CD4-positive, alpha-beta T cell (primary cell): ENCODE measurements at places on chromosomes 6 and 20.

DNA sequence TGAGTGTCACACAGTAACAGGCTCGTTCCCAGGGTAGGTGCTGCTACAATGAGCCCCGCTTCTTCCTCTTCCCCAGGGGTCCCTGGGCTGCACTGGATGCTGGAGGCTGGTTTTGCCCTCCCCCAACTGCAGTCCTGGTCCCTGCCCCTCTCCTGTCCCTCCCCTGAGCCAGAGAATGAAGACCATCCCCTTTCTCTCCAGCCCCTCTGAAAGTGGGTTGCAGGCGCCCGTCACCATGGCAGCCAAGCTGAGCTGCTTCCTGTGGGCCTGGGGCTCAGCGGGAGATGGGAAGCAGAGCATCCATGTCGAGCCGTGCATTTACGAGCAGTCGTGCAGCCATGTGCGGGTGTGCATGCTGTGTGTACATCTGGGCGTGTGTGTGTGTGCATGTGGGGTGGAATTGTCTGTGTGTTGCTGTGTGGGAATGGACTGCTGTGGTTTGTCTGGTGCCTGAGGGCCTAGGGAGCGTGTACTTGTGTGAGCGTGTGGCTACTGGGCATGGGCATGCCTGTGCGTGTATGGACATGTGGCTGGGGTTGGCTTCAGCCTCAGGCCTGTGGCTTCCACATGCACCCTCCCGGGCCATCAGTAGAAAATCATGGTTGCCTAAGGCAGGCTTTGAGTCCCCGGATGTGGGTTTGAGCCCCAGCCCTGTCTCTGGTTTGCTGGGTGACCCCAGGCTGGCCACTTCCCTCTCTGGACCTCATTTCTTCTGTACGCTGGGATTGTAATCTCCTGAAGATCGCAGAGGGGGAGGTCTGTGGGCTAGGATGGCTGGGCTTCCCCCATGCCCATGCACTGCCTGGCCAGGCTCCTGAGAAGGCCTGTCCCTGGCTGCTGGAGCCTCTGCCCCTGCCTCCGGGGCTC is 48.8 kb downstream of the SRC start:
- no peak for DNase-seq

- DNase-seq = no peak
Observed at GRCh38 chr6:83962582-83962981, 71.0 kb upstream of the MRAP2 start.

- DNase-seq = no peak
Observed at GRCh38 chr6:89116702-89117101, 1.2 kb downstream of the SRSF12 start.

GRCh38 chr6:127458222-127458621 is 967 bp downstream of the KIAA0408 start:
- DNase-seq = no peak

- DNase-seq = no peak
Observed at GRCh38 chr20:21681922-21682318, 23.5 kb upstream of the PAX1 start.
